ENCODE measurements at places on chromosomes 5 and 9.

GRCh38 chr5:58444805-58445204, 15.1 kb downstream of the PLK2 start:
- DNase-seq, result no peak

GRCh38 chr5:54329731-54330709, 19.6 kb upstream of the ARL15 start:
- no peak for DNase-seq

DNA sequence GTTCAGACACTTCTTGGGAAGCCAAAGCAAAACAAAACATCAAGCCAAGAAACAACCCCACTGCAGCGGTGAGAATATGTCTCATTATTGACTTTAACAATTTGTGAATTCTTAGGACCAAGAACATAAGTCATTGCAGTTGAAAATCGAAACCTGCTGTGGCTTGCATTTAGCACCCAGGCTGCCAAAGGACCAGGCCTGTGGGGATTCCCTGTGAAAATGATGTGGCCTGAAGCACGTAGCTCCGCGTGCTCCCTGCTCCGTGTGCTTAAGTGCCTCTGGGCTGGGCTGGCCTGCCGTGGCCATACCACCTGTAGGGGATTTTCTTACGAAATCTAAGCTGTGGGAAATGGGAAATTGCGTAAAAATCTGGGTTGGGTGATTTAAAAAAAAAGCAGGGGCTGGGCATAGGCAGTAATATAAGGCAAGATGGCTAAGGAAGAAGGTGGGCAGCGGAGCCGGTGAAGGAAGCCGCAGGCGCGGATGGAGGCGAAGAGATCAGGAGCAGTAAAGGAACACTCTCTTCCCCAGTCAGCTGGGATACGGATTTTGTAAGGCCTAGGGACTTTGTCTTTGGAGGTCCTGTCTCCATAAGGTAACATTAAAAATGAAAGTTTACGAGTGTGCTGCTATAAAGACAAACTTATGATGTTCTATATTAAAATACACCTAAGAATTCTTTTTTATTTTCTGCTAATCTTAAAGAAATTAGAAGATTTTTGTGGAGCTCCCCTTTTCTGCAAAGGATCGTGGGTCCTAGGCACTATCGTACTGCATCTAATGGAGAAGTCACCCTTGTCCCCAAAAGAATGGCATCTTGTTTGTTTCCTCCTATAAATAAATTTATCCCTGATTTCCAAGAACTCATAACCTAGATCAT, 189.6 kb upstream of the SEMA6A start:
- no peak for DNase-seq

DNA sequence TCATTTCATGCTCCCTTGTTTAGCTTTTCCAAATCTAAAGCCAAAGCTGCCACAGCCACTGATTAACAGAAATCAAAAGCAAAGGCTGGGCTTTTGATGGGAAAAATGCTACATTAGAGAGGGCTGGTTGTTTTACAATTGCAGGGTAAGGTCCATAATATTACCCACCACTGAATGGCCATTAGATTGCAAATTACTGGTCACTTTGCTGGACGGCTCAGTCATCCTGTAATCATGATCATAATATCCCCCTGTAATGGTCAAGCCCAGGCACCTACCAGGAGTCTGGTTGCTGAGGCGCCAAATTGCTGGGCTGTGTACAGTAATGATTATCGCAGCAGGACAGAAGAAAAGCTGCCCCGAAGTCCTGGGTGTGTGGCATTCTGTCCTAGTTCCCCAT, 286.5 kb downstream of the ZSWIM6 start:
- DNase-seq, result no peak

GRCh38 chr9:32376285-32376684, 8.2 kb upstream of the ACO1 start:
- no peak for DNase-seq

DNA sequence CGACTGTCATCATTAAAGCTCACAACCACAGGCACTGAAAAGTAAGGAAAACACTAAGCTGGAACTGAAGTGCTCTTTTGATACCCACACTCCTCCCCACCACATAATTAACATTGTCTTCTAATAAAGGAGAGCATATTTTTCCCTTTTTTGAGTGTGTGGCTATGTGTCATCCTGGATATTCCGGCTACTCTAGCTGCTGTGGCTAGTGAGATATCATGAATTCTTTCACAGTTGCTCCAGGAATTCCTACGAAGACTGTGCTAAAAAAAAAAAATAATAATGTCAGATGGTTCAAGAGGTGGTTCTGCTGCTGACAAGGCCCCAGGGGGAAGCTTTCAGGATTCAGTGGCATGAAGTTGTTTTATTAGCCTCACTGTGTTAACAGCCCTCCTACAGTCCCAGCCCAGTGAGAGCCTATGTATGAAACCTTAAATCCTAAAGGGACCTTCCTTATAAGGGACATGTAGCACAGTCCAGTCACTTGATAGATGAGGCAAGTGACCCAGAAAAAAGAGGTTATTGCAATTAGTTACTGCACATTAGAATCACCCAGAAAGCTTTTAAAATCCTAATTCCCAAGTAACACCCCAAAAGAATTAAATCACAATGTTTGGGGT, 46.6 kb downstream of the TMEM252 start:
- DNase-seq, result no peak

All from inflammatory macrophage treated with lipopolysaccharide for 4 hours (primary cell).